NCI-H1105 treated with DMSO at 0.1 percent for 48 hours (cell line): ENCODE measurements at places on chromosomes 4 and X.

DNA sequence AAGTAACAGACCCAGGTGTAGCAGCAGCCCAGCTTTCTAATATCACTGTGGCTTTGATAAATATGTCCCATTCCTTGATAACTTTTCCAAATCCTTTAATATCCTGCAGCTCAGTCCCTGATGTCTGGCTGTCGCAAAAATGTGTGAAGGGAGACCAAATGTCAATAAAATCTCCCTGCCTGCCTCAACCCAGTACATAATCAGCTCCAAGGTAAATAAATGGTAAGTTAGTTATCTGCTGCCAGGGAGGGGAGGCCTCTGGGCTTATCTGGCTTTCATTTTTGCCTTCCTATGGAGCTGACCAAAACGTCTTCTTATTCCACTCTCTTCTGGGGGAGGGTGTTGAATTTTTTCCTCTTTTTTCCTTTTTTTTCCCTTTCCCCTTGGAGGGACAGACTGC, 630.6 kb downstream of the MID1IP1 start:
- no peak for DNase-seq

DNA sequence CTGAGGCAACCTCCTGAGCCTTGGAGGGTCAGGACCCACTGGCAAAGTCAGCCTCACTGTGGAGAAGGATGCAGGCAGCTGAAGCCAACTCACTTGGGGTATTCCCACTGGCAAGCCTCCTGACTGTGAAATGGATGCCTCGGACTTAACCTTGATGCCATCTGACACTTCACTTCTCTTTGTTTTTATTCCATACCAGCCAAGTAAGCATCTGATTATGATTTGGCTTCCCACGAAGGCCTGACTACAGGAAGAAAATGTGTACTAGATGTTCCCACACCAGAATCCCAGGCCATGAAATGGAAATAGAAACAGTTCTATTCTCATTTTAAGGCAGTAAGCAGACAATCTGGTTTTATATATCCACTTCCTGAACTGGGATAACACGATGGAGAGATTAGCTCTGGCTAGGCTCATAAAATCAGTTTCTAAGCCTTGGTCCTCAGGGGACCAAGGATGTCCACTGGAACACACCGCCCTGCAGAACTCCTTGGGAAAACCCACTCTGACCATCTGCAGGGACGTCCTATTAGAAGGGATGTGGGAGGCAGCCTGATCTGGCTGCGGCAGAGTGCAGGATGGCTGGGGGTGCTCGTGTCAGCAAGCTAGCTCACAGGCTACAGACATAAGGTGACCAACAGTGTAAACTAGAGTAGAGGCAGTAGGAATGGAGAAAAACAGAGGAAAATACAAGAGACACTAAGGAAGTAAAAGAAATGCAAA, 89.3 kb downstream of the TSPAN5 start:
- DNase-seq, result no peak

GRCh38 chr4:11710453-11711093, 281.9 kb upstream of the HS3ST1 start:
- peak; percentile 6 for DNase-seq

- DNase-seq, result no peak
Observed at GRCh38 chr4:3401436-3402171, 40.2 kb upstream of the HGFAC start.

DNA sequence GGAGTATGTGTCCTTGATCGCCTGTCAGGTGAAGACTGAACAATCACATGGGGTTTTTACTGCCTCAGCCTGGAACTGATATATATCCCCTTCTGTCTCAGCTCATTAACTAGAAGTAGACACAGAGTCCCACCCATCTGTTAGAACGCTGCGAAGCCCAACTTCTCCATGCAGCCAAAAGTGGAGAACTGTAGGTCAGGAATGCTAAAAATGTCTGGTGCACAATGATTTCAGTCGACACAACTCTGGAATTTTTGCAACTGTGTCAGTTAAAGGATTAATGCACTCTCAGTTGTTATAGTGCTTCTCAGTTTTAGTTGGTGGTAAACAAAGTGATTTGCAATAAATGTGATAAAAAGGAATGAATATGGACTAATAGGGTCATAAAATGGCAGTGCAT, 287.2 kb downstream of the INPP4B start:
- no peak for DNase-seq
